Activated CD4-positive, alpha-beta T cell treated with anti-CD3 and anti-CD28 coated beads, Interleukin-2, amount 50 U/mL, for 48 hours (primary cell): ENCODE measurements at places on chromosomes 4 and X.

- no peak for DNase-seq
These were observed 1.1 kb downstream of the RPS3A start for GRCh38 chr4:151100531-151100930.

DNA sequence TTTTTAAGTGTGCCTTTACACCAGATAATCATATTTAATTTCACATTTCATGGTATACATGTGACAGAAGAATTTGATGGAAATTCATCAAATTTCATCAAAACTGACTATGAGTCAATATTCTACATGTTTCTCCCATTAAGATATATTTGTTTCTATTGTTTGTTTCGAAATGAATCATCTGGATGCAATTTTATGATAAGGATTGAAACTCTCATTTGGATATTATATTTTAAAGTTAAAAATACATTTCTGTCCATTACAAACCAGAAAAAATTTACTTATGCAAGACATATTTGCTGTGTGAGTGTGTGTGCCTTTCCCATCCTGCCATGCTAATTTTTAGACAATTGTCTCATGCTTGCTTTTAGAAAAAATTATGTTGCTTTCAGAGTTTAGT is 52.2 kb downstream of the SULT1B1 start:
- no peak for DNase-seq

DNA sequence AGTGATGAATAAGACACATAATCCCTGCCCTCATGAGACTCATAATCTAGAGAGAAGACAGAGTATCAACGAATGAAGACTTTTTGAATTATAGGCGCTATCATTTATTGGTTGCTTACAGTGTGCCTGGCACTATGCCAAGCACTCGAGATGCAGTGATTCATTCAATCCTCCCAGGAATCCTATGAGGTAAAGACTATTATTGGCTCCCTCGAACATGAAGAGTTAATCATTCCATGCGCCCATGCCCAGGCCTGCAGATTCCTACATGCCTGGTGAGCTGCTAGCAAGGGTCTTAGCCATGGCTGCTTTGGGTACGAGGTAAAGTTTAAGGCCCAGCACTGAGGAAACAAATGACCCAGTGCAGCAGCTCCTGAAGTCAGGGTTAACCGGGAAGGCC is 47.0 kb downstream of the TEX13B start:
- no peak for DNase-seq

DNA sequence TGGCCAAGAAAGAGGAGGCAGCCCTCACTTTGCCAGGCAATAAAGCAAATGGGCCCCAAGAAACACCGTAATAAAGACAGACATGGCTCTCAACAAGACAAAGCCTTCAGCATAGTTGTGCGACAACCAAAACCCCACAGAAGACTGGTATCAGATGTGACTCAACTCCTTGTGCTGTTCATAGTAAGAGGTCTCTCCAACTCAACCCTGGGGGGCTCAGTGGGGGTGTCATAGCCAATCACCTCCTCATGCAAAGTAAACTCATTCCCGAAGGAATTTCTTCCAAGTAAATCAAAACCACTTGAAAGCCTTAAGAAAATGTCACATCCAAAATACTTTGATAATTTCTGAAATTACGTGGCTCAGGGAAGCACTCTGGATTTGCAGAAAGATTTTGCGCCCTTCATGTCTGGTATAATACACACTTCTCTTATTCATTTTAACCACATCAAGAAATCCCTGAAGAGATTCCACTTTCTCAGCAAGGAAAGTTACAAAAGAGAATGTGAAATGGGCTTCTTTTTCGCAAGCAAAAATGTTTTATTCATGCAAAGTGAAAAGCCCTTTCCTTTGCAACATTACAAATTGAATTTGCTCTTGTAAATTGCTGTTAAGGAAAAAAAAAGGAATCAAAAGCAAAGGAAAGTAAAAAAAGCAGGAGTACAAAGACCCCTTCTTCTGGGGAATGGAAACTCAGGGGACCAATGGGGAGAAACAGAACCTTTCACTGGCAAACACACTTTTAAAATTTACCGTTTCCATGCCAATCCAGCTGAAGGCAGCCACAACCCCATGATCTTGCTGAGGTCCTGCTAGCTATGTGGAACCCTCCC is 137.4 kb downstream of the NSUN7 start:
- DNase-seq: no peak

DNA sequence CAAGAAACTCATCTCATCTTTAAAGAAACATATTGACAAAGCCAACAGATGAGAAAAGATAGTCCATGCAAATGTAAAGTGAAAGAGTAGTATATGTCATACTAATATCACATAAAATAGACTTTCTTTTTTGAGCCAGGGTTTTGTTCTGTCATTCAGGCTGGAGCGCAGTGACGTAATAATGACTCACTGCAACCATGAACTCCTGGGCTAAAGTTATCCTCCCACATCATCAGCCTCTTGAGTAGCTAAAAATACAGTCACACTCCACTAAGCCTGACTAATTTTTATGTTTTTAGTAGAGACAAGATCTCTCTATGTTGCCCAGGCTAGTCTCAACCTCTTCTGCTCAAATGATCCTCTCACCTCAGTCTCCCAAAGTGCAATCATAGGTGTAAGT is 51.8 kb upstream of the TRAM1L1 start:
- no peak for DNase-seq

GRCh38 chrX:34918091-34918736 is 24.4 kb upstream of the FAM47B start:
- no peak for DNase-seq

- DNase-seq: no peak
These were observed 813 bp downstream of the TLR7 start for GRCh38 chrX:12867685-12868084.
